Kidney (tissue), 22 donors: ENCODE measurements at places on chromosomes 3 and 15. TPM values are rescaled to one million over a fixed set of nuclear protein-coding genes. Genes with fewer than 3 reads are reported as not detected.

DNA sequence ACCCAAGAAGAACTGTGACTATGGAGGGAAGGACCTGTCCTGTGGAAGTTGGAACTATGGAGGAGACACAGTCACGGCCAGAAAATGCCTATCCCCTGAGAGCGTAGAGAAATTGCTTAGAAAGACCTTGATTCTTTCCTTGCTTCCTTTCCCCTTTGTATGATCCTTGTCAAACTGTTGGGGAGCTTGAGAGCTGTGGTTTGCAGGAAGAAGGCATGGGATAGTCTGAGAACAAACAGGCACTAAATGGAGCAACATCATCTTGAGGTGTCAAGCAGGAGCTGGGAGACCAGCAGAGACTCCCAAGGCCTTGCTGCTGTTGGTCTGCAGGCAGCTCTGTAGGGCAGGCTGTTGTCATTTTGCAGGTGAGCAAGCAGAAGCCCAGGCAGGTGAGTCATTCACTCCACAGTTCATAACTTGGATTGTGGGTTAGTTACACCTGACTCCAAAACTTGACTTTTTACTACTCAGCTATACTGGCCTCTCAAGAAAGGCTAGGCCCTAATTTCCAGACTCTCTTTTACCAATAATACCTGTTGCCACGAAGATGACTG lies 298.9 kb downstream of the LRTM1 start:
- no peak for DNase-seq

DNA sequence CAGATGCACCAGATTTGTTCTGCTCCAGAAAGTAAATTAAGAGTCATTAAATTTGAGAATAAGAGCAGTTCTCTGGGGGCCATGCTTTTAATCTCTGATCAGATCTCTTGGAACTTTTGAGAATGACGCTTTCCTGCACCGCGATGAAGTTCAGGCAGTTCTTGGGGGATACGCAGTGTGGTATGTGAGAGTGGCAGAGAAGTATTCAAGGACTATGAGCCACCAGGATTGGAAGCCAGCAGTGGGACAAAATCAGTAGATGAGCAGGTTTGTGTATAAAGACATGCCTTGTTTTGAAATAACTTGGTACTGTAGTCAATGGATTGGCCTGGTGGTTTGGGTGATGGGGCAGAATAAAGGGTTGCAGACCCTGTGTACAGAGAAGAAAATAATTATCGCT lies 483.6 kb downstream of the ERC2 start:
- DNase-seq: no peak

DNA sequence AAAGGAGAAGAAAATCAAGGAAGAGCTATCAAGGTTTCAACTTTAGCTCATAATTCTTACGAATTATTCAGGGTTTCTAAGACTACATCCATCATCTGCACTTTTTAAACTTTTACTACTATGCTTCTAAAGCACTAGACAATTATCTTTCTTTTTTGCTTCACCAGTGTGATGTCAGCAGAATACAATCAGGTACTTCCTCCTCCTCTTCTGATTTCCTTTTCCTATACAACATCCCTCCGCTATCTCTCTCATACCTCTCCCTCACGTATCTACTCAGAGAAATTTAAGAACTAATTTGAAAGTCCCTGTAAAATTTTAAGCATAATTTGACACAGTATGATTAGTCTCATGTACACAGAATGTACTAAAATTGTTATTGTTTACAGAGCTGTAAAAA lies 47.3 kb upstream of the USP50 start:
- DNase-seq: no peak

DNA sequence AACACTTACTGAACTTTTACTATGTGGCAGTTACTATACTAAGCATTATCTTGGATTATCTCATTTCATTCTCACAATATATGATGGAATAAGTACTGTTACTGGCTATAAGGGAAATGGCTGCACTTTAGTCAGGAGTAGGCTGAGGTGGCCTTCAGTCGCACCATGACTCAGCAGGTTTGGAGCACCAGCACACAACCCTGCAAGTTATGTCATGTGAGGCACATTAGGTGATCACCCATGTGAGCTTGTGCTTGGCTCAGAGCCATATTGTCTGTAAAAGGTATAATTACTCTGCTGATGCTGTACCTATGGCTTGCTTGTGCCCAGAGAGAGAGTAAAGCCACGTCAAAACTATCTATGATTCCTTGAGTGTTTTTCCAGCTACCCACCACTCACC lies 54.1 kb upstream of the TIPARP start:
- peak; percentile 46 for DNase-seq

DNA sequence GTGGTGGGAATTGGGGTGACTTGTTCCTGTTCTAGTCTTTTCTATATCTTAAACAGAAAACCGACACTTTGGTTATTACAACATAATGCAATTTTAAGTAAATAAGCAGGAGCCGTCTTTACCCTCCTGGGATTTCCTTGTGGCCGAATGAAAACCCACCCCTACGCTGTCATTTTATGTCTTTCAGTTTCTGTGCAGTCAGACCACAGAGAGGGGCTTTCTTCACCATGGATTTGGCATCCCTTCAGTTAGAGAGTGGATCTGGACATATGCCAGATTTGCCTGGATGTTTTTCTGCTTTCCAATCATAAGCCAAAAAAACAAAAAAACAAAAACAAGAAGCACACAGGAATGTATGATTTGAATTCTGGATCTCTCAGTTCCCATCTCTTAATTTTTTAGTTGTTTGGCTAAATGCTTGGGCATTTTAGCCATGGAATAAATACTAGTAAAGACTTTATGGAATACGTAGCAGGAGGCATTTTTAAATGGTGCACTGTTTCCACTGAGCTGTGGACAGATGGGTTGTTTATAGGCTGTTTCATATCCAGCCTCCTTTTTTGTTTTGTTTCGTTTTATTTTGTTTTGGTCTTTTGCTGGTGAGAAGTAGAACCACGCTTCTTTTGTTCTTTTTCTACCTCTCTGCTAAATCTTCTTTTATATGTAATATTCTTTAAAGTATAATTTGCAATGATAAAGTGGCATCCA lies 272.9 kb downstream of the FEZF2 start:
- DNase-seq: no peak

DNA sequence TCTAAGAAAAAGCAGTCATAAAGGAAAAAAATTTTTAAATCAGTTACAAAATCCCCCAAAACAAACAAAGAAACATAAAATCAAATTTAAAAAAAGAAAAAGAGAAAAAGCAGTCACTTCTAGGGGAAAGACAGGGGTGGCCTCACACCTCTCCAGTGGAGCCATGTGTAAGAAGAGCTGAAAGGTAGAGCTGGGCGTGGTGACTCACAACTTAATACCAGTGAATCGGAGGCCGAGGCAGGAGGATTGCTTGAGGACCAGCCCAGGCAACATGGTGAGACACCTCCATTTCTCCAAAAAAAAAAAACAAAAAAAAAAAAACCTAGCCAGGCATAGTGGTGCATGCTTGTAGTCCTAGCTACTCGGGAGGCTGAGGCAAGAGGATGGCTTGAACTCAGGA lies 14.7 kb downstream of the MESD start:
- no peak for DNase-seq

DNA sequence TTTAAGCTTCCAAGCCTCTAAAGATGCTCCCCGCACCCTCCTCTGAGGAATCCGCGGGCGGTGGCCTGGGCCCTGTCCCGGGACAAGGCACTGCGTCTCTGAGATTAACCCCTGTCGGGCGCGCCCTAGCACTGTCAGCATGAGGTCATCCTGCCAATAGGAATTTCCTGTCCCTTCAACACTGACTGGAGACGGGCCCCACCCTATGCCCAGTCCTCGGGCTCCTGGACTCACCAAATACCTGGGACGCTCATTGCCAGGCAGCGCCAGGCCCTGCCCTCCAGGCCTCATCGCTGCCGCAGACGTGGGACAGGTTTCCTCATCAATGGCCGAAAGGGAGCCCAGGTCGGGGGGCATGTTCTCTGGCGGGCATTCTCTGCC lies 67.6 kb upstream of the SH3GL3 start:
- peak; percentile 79 for DNase-seq

The NANOGP8 gene
- 1.3 TPM for total RNA-seq
